ENCODE measurements at places on chromosomes 16 and 17. TPM values are rescaled to one million over a fixed set of nuclear protein-coding genes. Genes with fewer than 3 reads are reported as not detected.

The OTOP3 gene
- not detected for total RNA-seq

The MT4 gene
- total RNA-seq, result not detected

The SDK2 gene
- total RNA-seq, result 0.33 TPM

The LDHD gene
- 1.1 TPM for total RNA-seq

The ADAD2 gene
- not detected for total RNA-seq

The MMP2 gene
- total RNA-seq, result 9.2 TPM

The SPN gene
- not detected for total RNA-seq

The KRTAP3-1 gene
- total RNA-seq, result not detected

The ITGAD gene
- total RNA-seq, result not detected

The RAB26 gene
- total RNA-seq, result 2.7 TPM

The SPATA33 gene
- total RNA-seq, result 16.2 TPM

The CCL23 gene
- total RNA-seq, result not detected

The TBC1D28 gene
- not detected for total RNA-seq

The MPV17L gene
- total RNA-seq, result 4.9 TPM

The CES5A gene
- not detected for total RNA-seq

The RAMP2 gene
- total RNA-seq, result 0.65 TPM

The KAT8 gene
- total RNA-seq, result 40.2 TPM

The SLFN14 gene
- not detected for total RNA-seq

The KRT17 gene
- 0.90 TPM for total RNA-seq

The SPPL2C gene
- total RNA-seq, result not detected

The FBXO39 gene
- total RNA-seq, result not detected

The FOXL1 gene
- 1.7 TPM for total RNA-seq

The MILR1 gene
- 1.0 TPM for total RNA-seq

The KLHL11 gene
- total RNA-seq, result 2.5 TPM

The CPHXL2 gene
- not detected for total RNA-seq

The HOXB9 gene
- total RNA-seq, result 8.5 TPM

The DLG4 gene
- 7.2 TPM for total RNA-seq

The PSME3 gene
- 282 TPM for total RNA-seq

Data from A549 treated with RU486 at 1 μM for 4 hours (cell line).